Tibial nerve (tissue), 4 donors: ENCODE measurements at places on chromosomes 5 and 9.

DNA sequence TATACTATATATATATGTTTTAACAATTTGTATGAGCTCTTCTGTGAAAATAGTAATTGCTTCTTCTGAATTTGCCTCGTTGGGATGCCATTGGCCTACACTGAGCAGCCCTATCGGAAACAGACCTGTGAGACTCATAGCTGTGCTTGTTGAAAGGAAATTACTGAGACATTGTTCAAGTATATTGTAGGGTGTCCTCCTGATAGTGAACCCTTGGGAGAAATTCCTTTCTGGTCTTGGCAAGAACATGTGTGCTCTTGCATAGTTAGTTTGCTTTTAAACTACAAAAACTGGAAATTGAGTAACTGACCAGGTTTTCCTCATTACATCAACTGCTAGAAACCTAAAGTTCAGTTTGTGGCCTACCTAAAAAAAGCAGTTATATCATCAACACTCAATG lies 160.9 kb downstream of the LURAP1L start:
- DNase-seq = no peak

- DNase-seq = peak; percentile 24
Observed at GRCh38 chr9:101705135-101705661, 33.2 kb downstream of the GRIN3A start.

GRCh38 chr5:23024470-23024869 lies 171.3 kb upstream of the CDH12 start:
- DNase-seq = no peak

DNA sequence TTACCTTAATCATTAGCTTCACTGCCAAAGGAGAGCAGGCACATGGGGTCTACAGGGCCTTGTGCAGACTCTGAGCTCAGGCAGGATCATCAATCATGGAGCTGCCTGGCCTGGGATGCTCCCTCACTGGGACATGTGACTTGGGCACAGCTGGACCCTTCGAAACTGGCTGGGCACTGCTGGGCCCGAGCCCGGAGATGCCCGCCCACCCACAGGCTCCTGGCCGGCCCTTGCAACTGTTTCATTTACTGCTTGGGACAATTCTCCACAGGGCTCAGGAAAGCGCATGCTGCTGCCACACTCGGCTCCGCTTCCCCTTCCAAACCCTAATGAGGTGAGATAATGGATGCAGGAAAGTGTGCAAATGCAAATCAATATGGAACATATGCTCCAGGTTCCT lies 387.5 kb downstream of the TRIM36 start:
- no peak for DNase-seq

DNA sequence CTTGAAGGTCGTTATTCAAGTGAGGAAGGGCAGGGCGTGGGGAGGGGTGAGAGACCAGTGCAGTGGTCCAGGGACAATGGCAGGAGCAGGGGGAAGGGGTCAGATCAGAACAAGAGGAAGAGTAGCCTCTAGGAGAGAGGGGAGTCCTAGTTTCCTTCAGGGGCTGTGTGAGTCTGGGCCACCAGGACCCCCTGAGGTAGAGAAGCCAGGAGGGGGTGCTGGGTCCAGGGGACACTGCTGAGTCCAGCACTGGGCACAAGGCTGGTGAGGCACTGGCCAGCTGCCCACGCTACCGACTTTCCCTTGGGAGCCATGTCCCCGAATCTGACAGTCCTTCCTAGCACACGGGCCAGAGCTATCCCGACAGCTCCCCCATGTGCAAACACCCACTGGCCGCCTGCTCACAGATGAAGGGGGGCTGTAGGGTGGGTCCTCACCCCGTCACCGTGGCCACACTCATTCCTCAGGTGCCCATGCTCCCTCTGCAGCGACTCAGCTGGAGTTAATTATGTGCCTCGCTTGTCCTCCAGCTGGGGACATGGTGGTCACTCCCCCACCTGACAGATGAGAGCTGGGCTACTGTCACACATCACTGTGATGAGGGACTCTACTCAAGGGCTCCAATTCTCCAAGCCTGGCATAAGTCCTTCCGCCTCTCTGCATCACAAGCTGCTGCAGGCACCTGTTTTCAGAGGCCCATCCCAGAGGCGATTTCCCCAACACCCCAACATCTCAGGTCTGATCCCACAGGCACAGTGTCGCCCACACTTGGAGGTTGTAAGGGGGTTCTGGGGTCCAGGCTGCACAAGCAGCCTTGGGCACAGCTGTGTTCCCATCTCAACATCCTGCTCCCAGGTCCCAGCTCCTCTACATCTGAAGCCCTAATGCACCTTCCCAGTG lies 115.1 kb downstream of the GABBR2 start:
- DNase-seq = no peak

DNA sequence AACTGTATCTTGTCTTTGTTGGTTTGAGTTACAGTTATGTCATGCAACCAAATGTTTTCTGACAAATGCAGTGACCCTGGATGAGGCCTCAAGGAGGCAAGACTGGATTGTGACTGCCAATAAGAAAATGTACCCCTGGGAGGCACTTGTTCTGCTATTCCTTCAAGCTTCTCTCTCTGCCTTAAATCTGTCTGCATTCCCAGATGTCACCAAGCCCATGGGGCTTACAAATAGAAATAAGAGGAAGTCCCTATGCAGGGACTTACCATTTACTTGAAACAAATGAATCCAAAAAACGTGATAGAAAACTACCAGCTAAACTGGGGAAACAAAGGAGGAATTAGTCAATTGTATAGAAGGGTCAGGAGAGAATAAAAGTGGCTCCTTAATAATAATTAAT lies 8.2 kb upstream of the PARP8 start:
- DNase-seq = no peak

DNA sequence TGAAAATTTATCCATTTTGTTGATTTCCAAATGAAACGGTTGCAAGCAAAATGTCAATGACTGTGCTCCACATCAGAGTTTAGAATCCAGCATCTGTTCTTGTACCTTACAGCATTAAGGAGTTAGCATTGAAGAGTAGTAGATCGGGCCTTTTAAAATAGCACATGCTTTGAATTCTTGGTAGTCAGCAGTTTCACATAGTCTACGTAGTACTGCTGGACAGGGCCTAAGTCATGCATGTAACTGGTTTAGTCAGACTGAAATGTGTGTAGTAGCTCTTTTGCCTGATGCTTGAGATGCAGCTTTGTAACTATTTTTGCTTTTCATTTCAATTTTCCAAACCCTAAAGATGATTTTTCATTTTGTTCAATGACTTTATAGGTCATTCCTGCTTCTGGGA lies 19.8 kb downstream of the LECT2 start:
- DNase-seq = no peak

DNA sequence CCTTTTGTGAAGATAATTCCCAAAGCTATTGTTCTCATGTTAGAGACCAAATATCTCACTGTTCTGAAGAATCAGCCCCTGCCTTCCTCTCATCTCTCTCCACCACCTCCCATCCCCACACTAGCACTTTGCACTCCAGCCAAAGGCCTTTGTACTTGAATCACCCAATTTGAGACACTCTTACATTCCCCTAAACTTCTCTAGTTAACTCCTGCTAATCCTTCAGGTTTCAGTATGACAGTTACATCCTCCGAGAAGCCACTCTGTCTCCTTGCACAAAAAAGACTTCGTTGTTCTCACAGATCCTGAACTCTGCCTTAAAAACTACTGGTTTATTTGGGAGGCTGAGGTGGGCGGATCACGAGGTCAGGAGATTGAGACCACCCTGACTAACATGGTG lies 227.5 kb downstream of the PIK3R1 start:
- no peak for DNase-seq

DNA sequence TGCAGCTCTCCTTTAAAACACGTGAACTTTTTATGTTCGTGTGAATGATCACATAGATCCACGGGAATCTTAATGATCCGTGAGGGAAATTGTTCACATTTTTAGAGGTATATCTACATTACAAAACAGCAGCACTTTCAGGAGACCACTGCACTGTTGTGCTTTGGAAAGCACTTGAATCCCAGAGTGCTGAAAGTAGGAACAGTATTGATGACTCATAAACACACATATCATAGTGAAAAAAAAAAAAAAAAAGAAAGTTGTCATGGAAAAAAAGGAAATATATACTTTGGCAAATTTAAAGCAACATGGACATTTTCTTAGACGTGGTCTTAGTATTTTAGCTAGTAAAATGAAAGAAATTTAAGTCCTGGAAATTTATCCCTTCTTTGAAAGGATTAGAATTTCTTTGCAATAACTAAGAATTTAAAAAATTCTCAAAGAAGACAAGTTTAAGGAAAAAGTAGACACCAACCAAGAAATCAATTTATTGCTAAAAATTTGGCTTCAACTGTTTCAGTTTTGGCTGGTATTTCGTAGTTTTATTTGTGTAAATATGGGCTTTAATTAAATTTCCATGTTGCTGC lies 55.4 kb downstream of the ADGRV1 start:
- no peak for DNase-seq

DNA sequence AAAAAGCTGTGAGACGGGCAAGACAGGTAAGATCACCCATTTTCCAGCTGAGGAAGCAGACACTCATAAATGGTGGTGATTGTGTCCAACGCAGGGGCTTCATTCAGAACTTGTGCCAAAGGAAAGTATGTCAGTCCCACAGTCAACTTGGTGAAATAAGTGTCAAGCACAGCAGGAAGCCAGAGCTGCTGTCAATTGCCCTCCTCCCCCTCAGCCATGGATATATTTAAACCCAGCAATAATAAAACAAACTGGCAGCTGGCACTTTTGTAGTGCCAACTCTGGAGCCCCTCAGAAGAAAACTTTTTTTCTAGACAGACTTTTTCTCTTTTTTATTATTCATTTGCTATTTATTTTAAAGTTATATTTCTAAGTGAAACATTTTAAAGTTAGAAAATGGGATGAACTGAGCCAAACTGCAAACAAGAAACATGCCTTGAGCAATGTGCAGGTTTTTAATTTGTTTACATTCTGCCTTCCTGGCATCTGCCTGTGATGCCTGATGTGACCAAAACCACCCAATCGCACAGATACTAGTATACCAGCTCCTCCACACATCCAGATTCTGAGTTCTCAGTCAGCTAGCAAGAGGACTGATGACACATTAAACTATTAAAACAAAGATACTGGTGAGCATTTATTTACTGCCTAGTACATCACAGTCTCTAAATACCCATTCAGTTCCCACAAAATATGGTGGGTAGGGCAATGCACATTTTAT lies 17.0 kb downstream of the DMAC1 start:
- DNase-seq = no peak

DNA sequence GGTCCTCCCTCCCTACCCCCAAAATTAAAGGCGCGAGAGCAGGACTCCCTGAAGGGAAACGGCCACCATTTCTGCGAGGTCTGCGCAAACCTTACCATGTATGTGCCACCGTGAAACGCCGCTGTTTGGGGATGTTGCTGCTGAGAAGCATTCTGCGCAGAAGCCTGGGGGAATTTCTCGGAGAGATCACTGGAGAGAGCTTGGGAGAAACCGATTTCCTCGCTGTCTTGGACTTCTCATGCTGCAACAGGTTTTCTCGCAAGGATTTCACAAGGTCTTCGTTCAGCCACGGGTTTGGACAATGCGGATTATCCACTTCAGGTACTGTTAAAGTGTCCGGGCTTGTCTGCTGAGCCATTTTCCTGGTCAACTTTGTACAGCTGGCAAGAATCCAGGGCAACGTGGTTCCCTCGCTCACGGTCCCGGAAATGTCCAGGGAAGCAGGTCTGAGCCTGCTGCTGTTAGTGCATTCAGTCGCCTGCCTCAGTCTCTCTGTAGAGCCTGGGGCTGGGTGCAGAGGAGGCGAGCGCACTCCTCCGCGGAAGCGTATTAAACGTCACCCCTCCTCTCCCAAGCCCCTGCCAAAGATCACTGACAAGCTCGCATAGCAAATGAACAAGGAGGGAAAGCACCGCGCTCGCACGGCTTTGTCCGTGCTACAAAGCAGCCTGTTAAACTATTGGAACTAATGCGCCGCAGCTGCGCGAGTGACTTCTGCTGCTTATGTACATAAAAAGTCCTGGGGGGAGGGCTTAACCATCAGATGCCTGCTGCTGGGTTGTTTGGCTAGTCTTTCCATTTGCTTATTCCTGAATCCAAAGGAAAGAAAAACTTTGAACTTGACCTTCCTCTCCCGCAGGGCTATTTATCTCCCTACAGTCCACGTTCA lies 125.1 kb downstream of the PDE4D start:
- peak; percentile 37 for DNase-seq

DNA sequence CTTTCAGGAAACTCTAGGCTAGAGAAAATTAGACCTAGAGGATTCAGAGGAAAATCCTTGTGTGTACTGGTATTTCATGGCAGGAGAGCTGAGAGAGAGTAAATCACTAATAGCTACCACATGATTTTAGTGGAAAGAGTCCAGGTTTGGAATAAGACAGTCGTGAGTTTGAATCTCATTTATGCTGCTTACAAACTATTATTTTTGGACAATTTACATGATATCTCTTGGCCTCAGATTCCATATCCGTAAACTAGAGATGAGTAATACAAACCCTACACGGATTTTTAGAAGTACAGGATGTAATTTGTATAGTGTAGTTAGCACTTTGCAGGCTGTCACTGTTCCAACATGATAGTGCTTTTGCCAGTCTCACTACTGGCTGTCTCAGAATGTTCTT lies 2.7 kb downstream of the IL31RA start:
- DNase-seq = no peak
